ENCODE measurements at places on chromosomes 3 and 15.

- DNase-seq = no peak
Measured at GRCh38 chr15:29283381-29283780, 13.8 kb upstream of the NSMCE3 start.

DNA sequence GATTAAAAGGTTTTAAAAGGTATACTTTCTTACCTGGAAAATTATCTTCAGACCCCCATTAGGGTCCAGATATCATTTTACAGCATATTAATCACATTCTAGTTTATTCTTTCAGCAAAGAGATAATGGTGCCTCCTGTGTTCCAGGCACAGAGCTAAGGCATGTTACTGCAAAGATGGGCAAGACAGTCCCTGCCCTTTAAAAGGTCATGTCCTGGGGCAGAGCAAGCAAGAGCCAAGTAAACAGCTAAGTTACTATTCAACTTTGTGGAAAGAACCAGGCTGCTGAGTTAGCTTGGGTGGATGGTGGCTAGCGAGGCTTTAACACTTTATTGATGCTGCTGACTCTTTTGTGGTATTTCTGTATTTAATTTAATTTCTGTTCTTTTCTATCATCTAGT lies 75.0 kb downstream of the LRRC28 start:
- no peak for DNase-seq

DNA sequence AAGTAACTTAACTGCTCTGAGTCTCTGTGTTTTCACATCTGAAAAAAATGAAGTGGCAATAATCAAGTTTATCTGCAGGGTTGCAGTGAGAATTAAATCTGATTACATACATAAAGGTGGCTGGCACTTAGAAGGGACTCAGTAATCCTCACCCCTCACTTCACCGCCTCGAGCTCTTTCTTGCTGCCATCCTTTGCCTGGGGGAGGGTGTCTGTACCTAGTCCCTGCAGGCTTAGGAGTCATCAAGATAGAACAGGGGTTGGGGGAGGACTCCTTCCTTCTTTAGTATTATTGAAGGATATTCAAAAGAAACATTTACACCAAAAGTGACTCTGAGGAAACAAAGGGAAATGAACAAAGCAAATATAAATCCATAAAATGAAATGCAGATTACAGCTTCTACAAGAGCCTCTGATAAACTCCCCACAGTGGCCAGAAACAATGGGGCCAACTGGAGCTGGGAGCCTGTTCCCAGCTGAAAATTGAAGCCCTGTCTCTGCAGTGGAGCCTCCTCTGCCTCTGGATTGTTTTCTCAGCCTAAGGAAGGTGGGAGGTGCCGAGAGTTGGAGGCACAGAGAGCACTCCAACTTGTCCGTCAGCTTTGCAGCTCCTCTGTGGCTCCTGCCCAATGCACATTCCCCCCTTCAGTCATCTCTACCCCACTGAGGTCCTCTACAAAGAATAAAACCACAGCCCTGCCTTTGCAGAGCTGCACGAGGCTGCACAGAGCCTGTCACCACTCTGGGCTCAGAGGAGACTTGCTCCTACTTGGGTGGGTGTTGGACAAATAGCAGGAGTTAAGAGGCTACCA lies 41.8 kb downstream of the CRYGS start:
- DNase-seq = no peak

DNA sequence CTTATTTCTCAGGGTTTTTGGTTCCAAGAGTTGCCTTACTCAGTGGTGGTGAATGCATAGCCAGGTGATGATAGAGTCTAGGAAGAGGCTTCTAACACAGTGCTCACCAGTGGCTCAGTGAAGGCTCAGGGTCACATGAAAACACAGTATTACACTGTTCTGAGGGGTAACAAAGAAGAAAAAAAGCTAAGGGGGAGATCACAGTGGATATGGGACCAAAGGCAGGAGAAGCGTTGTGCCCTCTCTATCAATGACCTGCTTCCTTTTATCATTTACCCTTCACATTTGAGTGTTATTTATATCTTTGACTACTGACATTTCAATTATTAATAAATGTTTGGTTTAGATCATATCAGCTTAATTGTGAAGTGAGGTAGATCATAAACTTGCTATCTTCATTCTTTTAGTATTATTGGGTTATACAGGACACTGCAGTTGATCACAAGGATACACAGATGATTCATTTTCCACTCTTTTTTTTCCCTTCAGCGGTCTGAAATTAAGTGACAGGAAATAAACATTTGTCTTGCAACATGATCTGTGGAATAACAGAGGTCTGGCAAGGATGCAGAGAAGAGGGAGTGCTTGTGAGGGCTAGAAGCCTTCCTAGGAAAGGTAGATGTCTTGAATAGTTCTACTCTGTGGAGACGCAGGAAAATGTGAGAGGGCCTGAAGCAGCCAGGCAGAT lies 171.7 kb downstream of the C3orf38 start:
- DNase-seq = no peak

DNA sequence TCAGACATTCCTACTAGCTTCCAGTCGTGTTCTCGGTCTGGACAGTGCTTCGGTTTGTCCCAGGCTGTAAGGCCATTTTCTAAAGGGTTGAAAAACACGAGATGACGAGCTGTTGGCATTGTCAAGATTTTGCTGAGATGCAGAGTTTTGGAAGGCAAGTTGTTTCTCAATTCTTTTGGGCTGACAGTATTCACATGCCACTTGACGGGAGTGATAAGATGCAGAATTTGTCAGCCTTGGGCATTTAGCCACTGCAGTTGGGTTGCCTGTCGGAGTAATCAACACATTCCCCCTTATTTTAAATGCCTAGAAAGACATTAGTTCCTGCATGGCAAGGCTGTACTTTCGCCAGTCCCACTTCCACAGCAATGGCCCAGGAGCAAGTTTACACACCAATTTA lies 245.2 kb downstream of the NR1D2 start:
- DNase-seq = no peak

DNA sequence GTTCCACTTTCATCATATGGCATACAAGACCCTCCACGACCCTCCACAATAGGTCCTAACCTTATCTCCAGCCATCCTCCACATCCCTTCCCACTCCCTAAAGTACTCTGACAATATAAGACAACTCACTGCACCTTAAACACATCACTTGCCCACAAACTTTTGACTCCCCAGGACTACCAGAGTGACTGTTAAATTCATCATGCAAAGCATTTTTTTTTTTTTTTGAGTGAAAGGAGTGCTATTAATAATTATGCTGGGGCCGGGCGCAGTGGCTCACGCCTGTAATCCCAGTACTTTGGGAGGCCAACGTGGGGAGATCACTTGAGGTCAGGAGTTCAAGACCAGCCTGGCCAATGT lies 55.8 kb downstream of the OSBPL10 start:
- no peak for DNase-seq

DNA sequence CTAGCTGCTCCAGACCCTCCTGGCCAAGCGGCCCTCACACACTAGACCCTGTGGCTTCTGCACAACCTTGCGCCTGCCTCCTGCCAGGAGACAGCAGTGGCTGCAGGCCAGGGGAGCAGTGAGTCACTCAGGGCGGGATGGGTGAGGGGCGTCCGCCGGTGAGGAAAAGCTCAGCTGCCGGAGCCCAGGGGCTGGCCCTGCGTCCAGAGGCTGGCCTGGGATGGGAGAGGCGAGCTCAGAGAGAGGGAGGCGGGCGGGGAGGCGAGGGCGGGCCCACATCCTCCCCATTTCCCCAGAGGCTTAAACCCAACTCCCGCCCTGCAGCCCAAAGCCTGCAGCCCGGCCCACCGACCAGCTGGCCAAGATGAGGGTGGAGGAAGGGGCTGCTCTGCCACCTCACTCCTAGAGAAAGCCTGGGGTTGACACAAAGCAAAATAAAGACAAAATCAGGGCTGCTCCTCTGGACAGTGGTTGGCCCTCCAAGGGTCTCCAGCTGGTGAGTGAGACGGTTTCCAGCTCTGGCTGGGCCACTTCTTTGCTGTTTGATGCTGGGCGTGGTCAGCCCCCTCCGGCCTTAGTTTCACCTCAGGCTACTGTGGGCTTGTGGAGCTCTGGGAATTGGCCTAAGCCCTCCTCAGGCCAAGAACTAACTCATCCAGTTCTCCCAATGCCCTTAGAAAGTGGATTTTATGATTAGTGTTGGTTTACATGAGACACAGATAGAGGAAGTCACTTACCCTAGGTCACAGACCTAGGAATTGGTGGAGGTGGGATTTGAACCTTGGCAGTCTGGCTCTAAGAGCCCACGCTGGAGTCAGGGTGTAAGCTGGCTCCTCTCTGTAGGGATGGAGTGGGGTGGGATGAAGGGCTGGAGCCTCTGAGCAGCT lies 50.6 kb downstream of the IQSEC1 start:
- peak; percentile 69 for DNase-seq

GRCh38 chr3:57085211-57085610 lies 24.7 kb downstream of the SPATA12 start:
- no peak for DNase-seq

DNA sequence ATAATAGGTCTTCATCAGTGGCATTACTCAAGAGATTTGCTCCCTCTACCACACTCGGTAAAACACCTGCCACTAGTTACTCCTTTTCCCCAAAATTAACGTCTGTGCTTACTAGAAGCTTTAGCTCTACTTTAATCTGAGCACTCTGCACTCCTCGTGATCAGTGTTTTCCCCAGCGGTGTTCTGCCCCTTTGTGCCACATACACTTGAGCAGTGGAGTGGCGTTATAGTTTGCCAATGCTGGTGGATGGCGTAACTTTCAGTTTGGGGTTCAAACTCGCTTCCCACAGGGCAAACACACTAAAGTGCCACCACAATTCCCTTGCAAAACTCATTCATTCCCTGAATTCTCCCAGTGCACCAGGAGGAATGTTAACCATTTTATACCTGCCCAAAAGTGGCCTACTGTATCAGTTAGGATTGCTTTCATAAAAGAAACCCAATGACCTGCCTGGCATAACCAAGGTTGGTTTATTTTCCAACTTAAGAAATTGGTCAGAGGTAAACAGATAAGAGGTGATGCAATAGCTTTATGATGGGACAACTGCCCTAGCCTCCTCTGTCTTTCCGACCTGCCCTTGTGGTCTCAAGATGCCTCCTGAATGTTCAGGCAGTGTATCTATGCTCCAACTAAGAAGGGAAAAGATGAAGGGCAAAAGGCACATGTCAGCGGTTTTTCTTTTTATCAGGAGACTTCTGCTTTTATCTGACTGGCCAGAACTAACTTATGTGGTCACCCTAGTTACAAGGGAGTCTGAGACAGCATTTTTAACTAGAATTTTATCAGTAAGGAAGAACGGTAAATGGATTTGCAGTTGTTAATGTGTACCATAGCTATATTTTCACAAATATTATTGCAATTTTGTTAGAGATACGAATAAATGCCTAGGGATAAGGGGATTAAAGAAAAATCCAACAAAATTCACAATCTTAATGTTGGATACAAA lies 83.9 kb downstream of the FSIP1 start:
- no peak for DNase-seq
